ENCODE measurements at places on chromosomes 11 and 22.

- DNase-seq: no peak
Observed at GRCh38 chr11:95242091-95242844, 11.3 kb upstream of the SESN3 start.

DNA sequence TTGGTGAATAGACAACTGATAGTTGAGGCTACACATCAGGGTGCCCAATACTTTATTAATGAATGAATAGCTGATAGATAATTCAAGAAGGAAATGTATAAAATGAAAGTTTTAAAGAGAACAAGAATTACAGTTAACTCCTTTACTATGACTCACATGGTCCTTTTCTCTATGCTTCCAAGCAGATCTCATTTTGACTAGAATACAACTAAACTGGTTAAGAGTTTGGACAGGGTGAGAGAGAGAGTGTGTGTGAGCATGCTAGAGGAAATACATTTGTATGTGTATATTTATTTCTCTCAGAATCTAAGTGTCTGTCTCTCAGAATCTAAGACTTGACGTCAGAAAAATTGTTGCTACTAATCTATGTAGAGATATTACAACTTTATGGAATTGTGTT, 66.7 kb downstream of the SIK2 start:
- no peak for DNase-seq

DNA sequence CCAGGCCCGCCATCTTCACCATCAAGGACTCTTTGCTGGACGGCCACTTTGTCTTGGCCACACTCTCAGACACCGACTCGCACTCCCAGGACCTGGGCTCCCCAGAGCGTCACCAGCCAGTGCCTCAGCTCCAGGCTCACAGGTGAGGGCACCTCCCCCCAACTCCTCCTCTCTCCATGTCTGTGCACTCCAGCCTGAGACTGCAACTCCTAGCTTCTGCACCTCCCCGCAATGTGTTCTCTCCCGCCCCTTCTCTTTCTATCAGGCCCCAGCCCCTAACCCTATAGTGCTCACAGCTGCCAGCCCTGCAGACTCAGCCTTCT, 4.4 kb downstream of the RAD9A start:
- no peak for DNase-seq

- DNase-seq: no peak
Observed at GRCh38 chr22:38136607-38137006, 26.1 kb upstream of the BAIAP2L2 start.

DNA sequence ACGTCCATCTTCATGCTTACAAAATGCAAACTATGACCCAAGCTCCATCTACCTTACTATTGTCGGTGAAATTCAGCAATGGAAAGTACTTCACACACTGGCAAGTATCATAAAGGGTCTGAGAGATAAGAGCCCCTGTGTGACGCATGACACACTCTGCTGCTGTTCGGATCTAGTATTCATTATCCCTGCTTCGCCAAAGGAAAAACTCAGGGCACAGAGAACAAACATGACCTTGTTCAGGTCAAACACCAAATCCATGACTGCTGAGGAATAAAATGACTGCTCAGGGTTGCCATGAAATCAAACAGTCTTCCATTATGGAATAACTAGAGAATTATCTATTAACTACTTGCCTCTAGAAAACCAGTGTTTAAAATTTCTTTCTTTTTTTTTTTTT, 73.0 kb downstream of the MICAL3 start:
- no peak for DNase-seq

DNA sequence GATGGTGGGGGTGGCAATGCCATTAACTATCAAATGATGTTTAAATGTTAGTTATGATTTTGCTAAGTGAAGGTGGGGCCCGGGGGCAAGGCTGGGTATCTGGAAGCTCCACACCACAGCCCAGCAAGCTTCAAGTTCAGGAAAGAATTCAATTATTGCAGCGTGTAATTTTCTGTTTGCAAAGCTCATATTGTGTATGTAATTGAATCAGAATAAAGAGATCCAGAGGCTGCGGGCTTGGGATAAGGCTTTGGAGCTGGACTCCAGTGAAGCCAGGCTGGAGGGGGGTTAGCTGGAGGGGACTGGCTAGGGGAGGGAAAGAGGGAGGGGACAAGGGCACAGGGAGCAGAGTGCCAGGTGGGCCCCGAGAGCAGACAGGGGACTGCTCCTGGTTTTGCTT, 557.1 kb upstream of the CADM1 start:
- DNase-seq: no peak

DNA sequence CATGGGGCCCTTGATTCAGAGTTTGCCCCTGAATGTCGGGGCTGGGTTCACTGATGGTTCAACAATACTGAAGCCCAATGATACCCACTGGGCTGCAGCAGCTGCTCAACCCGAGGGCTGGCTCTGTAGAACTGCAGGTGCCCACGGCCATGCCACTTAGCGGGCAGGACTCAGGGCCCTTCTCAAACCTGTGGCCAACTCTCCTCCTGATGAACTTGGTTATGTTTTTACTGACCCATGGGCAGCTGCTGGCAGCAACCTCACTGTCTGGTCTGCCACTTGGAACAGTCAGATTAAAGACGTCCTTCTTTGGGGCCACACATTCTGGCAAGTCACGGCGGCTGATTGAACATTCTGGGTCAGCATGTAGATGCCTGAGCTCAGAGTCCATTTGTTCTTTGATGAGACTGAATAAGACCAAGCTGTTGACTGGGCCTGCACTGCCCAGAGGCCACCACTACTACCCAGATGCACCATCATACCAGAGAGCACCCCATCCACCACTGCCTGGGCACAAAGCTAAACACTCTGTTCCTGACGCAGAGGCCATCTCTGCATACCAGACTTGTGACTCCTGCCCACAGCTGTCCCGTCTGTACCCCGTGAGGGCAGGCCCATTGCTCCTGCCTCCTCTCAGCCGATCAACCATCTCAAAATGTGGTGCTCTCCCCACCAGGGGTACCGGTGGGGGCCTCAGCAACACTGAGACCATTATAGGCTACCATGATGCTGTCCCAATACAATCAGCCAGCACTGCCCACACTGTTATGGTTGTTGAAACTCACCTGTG, 67.8 kb downstream of the SHANK2 start:
- DNase-seq: no peak

- DNase-seq: no peak
Observed at GRCh38 chr11:75536786-75537641, 11.3 kb upstream of the GDPD5 start.

DNA sequence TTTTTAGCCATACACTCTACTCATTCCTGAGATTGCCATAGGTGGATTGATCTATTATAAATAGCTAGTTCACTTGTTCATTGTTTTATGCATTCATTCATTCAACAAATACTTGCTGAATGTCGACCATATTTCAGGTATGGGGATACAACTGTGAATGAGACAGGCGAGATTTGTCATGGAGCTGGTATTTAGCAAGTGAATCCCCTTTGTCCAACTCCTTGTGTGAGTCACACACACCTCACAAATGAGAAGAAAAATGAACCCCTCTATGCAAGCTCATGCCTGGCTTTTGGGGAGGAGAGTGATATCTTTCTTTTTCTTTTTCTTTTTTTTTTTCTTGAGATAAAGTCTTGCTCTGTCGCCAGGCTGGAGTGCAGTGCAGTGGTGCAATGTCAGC, 1.8 kb upstream of the AMPD3 start:
- no peak for DNase-seq

- no peak for DNase-seq
Observed at GRCh38 chr22:20745119-20745518, 28.8 kb upstream of the SERPIND1 start.

DNA sequence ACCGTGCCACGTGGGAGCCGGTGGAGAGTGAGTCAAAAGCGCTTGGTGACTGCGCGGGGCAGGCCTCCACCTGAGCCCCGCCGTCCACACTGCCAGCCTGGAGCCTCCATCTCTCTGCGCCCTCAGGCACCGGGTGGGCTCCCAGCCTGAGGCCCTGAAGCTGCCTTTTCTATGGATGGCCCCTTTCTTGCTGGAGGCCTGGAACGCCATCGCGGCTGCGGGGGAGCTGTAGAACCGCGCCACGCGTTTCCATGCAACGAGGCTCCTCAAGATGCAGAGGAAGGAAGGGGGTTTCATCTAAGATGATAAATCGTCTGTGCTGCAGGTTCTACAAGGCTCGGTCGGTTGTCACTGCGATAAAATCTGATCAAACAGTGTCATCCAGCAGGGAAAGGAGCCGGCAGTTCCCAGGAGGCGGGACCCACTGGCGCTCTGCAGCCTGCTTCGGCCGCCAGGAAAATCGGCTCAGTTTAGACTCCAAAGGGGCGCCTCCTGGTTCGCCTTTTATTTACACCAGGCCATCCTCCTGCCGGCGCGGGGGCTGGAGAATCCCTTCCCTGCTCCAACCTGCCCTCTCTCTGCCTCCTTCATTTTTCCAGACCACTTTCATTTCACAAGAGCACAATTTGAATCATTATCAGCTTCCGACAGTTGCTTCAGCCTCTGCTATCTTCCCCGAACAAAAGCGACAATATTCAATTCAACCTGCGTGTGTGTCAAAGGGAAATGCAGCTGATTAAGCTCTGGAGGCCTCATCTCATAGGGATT, 624.4 kb downstream of the BRD1 start:
- no peak for DNase-seq

DNA sequence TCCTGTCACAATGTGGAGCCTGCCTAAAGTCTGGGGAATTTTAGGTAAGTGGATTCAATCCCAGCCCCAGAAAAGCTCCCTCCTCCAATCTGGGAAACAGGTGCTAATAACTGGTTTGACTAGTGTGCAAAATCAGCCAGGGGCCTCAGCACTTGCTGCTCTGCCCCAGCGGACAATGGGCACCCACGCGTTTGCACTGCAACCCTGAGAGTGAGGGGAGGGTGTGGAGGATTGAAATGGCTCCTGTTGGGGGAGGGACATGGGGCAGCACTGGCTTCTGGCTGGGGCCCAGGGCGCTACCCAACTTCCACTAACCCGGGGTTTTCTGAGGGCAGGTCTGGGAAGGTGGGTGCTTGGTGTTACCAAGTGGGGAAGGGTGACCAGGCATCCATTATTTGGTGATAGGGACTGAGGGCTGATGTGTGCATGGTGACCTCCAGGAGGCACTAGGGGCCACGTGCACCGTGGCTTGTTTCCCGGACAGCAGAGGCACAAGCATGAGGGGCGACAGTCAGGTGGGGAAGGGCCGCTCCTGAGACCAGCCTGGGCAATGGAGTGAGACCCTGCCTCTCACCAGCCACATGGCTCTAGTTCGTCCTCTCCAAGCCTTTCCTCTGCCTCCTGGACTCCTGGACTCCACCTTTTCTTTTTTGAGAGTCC, 4.3 kb upstream of the PNPLA5 start:
- no peak for DNase-seq

- no peak for DNase-seq
Observed at GRCh38 chr11:61793083-61793828, 545 bp downstream of the FEN1 start.

- DNase-seq: no peak
Observed at GRCh38 chr22:37624017-37624365, 15.4 kb downstream of the GGA1 start.

DNA sequence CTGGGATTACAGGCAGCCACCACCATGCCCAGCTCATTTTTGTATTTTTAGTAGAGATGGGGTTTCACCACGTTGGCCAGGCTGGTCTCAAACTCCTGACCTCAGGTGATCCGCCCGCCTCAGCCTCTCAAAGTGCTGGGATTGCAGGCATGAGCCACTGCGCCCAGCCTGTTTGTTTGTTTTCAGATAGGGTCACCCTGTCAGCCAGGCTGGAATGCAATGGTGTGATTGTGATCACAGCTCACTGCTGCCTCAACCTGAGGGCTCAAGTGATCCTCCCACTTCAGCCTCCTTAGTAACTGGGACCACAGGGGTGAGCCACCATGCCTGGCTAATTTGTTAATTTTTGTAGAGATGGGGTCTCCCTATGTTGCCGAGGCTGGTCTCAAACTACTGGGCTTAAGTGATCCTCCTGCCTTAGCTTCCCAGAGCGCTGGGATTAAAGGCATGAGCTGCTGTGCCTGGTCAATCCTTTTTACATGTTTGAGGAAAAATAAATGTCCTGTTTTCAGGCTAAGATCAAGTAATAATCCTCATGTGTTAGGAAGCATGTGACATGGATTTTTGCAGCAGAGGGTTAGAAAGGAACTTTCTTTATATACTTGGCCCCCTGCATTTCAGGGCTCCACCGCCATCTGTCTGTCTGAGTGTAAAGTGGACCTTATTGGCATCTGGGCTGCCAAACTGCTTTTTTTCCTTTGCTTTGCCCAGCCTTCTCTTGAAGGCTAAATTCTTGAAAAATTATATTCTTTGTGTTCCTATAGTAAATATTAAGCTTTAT, 4.8 kb upstream of the SLC3A2 start:
- DNase-seq: no peak

GRCh38 chr11:79232346-79232745, 208.5 kb downstream of the TENM4 start:
- DNase-seq: peak; percentile 69

GRCh38 chr11:88421530-88421929, 84.0 kb upstream of the CTSC start:
- DNase-seq: no peak

GRCh38 chr11:117972629-117973502, 13.3 kb upstream of the IL10RA start:
- DNase-seq: no peak

- no peak for DNase-seq
Observed at GRCh38 chr11:44561275-44561805, 4.1 kb upstream of the CD82 start.

GRCh38 chr11:93054881-93055280, 85.4 kb downstream of the MTNR1B start:
- DNase-seq: no peak

DNA sequence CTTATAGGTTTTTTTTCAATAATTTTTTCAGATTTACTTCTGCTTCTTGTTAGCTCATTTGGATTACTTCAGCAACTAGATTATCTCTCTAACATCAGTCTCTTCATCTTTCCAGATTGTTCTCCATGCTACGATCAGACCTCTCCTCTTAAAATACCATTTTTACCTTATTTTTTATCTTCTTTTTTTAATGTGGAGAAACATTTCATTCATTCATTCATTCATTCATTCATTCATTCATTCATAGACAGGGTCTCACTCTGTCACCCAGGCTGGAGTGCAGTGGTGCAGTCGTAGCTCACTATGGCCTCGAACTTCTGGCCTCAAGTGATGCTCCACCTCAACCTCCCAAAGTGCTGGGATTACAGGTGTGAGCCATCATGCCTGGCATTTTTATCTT, 189.4 kb downstream of the UVRAG start:
- no peak for DNase-seq

DNA sequence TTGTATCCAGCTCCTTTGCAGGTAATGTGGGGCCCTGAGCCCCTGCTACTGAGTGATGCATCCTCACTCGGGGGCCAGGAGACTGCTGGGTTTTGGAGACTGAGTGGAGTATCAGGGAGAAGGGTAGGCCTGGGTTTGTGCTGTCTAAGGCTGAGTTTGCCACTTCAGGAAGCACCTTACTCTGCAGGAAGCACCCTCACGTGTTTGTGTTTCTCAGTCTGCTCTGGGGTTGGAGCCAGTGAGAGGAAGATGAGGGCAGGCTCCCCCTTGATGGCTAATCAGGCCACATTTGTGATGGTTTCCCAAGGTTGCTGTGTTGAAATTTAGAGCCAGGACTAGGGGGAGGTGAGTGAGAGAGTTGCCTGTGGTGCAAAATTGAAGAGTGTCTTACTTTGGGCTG, 13.7 kb upstream of the THY1 start:
- DNase-seq: no peak

DNA sequence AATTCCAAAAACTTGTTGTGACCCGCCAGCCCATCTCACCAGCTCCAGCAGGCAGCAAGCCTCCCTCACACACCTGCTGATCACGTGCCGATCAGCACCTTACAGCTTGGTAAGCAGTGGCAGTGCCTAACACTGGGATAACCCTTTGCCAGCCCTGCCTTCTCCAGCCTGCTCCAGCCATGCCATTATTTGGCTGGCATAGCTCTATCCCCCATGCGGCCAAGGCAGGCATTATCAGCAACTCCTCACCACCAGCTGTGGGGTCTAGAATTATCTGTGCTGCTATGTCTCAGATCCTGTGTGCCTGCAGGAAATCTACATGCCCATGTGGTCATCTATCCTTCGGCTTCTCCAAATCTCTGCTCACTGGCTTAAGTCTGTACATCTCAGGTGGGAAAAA, 215.0 kb downstream of the ST3GAL4 start:
- DNase-seq: no peak

Data from NCI-H1694 (cell line).